ENCODE measurements at places on chromosomes 5 and 9.
A peak's percentile ranks its signal among the peaks of the same experiment; 100 is the strongest.

- DNase-seq: peak; percentile 92
Measured at GRCh38 chr9:129383561-129384490, 205.8 kb upstream of the IER5L start.

DNA sequence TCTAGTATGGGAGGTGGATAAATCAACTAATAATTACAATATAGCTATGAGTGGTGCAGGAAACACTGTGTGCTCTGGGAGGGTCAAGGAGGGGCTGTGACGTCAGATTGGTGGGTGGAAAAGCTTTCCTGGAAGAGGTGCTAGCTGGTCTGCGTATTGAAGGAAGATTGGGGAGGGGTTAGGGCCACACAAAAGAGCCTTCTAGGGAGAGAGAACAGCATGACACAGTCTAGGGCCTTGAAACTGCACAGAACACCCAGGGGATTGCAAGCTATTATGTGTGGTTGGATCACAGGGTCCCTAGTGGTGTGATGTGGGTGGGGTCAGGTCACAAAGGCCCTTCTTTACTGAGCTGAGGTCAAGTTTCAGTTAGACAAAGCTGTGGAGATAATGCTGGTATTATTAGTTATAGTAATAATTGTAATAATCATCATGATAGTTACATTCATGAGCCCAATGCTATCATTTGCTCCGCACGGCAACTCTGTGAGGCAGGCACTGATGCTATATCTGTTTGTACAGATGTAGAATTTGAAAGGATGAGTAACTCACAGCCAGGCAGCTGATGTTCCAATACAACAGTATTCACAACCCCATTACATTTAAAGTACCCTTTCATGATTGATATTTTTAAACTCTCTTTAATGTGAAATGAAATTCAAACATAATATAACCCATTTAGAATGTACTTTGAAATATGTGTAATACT is 197.4 kb upstream of the IL12B start:
- DNase-seq: no peak

- DNase-seq: no peak
Measured at GRCh38 chr5:31366941-31367340, 165.0 kb downstream of the DROSHA start.

GRCh38 chr9:129383019-129383560 is 205.0 kb upstream of the IER5L start:
- peak; percentile 46 for DNase-seq

DNA sequence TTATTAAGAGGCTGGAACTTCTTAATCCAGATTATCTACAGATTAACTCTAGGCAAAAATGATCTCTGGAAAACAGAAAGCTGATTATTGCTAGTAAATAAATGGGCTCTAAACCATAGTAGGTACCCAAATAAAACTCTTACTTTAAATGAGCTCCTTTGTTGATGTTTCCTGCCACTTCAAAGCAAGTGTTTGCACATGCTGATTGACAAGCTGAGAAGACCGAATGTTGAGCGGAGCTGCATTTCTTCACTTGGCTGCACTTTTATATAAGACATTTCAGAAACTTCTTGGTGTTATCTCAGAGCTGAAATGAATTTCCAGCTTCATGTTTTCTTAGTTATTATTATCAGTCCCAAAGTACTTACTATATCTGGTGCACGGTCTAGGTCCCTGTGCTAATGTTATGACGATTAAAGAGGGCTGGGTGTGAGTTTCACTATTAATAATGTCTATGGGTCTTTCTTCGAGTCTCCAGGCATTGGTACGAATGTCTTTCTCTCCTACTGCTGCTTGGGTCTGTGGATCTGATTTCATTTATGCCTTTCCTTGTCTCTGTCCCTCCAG is 58.6 kb upstream of the CTXN3 start:
- DNase-seq: no peak

GRCh38 chr5:55850839-55851674 is at the start of gene IL31RA:
Gene IL31RA (plus strand): TSS chr5:55851357. CDS start chr5:55851571, 214 bp downstream.
- no peak for DNase-seq

GRCh38 chr5:141715346-141715905 is 33.4 kb upstream of the ARAP3 start:
- no peak for DNase-seq

DNA sequence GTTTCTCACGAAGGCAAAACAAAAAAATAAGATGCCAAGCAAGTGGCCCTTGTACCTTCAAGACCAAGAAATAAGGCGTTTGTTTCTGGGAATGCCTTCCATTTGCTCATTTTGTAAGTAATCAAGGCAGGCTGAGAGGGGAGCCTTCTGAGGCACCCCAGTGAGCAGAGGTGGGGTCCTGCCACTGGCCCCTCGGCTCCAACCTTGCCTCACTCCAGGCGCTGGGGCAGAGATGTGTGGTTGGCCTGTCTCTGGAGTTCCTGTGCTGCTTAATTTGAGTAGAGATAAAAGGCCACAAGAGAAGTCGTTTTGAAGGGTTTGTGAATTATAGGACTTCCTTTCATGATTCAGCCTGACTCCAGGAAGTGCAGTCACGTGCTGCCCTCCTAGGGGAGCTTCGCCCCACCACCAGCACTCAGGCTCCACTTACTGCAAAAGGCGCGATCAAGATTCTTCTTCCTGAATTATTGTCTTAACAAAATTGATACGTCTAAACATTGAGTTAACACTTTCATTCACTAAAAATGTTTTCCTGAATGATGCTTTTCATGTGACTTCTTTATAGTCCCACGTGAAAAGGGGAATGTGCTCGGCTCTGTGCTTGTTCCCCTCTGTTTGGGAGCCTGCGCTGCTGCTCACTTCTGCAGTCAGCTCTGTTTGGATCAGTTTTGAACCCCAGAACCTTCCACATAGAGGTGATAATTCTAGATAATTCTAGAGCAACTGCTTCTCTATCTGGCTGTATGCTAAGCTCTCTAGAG is 13.7 kb downstream of the SYK start:
- DNase-seq: peak; percentile 86

DNA sequence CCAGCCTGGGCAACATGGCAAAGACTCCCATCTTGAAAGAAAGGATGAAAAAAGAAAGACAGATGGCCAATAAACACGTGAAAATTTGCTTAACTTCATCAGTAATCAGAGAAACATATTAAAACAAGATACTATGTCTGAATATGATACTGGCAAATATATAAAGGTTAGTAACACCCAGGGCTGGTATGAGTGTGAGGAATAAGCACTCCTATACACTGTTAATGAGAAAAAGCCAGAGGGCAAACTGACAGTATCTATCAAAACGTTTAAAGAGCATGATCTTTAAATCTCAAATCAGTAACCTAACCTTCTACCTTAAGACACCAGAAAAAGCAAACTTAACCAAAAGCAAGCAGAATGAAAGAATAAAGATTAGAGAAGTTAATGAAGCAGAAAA is 14.1 kb downstream of the B4GALT1 start:
- DNase-seq: no peak

GRCh38 chr5:54205453-54205852 is 104.9 kb downstream of the ARL15 start:
- DNase-seq: no peak

Data from CD14-positive monocyte (primary cell).